ENCODE measurements at places on chromosomes 7 and 10. TPM values are rescaled to one million over a fixed set of nuclear protein-coding genes. Genes with fewer than 3 reads are reported as not detected.
A peak's percentile ranks its signal among the peaks of the same experiment; 100 is the strongest.

- DNase-seq, result no peak
Measured at GRCh38 chr7:11235491-11235890, 261.8 kb downstream of the PHF14 start.

GRCh38 chr7:149720372-149721083, 52.9 kb downstream of the ZNF467 start:
- no peak for DNase-seq

- DNase-seq, result no peak
Measured at GRCh38 chr7:97973206-97973658, 16.8 kb downstream of the OCM2 start.

Gene PKD2L1
- not detected for total RNA-seq

GRCh38 chr10:72285972-72286521, 12.3 kb downstream of the DDIT4 start:
- no peak for DNase-seq

DNA sequence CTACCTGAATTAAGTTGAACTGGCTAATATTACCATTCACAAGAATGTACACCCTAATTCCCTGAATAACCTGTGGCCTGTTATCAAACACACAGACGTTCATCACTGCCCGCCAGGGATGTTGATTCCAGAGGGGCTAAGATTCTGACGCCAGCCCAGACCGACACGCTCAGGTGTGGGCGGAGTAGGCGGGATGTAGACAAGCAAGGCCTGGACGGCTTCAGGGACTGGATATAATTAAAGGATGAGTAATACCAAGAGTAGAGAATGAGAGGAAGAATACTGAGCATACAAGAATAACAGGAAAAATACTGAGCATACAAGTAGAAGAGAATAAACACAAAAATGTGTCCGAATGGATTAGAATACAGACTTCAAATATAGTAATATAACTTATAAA, 29.0 kb downstream of the CUBN start:
- DNase-seq, result peak; percentile 47

All from endothelial cell of umbilical vein (primary cell).